ENCODE measurements at places on chromosomes 11 and 22.

DNA sequence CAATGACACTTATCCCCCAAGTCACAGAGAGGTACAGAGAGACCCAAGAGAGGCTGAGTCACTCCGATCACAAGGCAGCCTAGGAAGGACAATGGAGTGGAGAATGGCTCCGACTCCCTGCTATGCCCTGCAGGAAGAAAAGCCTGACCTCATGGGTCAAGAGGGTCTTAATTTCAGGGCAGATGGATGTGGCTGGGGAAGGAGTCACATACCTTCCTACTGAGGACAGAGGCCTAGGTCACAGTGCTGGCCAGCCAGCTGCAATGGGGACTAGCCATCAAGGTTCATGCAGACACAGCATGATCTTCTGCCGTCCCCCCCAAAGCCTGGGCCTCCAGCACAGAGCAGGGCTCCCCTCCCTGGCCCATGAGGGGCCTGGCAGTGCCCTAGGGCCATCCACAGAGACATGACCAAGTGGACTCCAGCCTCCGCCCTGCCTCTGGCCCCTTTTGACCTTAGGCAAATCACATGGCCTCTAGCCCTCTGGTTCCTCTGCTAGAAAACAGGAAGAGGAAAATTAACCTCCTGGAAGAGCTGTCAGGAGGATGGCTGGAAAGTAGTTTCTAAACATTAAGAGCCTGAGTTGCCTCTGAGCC is 1.8 kb downstream of the ARRB1 start:
- no peak for DNase-seq

- DNase-seq: no peak
These were observed 40.5 kb upstream of the PRDM11 start for GRCh38 chr11:45105984-45106375.

- DNase-seq: no peak
These were observed 665 bp downstream of the CCS start for GRCh38 chr11:66593650-66594049.

GRCh38 chr11:5941951-5942350 is at the start of gene OR56A3:
Gene OR56A3 (plus strand): TSS chr11:5942251. CDS start chr11:5947347, 5,096 bp downstream.
- DNase-seq: no peak

- DNase-seq: no peak
These were observed 751 bp downstream of the ARFGAP3 start for GRCh38 chr22:42856179-42856864.

- DNase-seq: no peak
These were observed 67.4 kb downstream of the ZNRF3 start for GRCh38 chr22:28950617-28951411.

GRCh38 chr11:21489416-21490115 is 703.3 kb upstream of the ANO5 start:
- no peak for DNase-seq

GRCh38 chr11:394034-394857 is at the start of gene PKP3:
Gene PKP3 (plus strand): TSS chr11:394209. CDS start chr11:394293, 84 bp downstream.
- DNase-seq: no peak

GRCh38 chr11:15217416-15217815 is 102.7 kb downstream of the INSC start:
- no peak for DNase-seq

- no peak for DNase-seq
These were observed 1.2 kb downstream of the DDX17 start for GRCh38 chr22:38504731-38505540.

DNA sequence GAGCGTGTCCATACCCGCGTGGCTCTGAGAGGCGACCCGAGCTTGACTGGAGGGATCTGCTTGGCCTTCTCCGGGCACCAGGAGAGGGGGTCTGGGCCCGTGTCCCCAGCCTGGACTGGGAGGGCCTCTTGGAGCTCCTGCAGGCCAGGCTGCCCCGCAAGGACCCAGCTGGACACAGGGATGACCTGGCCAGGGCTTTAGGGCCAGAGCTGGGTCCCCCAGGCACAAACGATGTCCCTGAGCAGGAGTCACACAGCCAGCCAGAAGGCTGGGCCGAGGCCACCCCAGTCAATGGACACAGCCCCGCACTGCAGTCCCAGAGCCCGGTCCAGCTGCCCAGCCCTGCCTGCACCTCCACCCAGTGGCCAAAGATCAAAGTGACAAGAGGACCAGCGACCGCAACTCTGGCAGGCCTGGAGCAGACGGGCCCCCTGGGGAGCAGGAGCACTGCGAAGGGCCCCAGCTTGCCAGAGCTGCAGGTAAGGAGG is 38.2 kb downstream of the TRIOBP start:
- no peak for DNase-seq

Data from NT2/D1 (cell line).